Fibroblast of skin of right quadriceps (primary cell): ENCODE measurements at places on chromosomes 7 and 10.
A peak's percentile ranks its signal among the peaks of the same experiment; 100 is the strongest.

DNA sequence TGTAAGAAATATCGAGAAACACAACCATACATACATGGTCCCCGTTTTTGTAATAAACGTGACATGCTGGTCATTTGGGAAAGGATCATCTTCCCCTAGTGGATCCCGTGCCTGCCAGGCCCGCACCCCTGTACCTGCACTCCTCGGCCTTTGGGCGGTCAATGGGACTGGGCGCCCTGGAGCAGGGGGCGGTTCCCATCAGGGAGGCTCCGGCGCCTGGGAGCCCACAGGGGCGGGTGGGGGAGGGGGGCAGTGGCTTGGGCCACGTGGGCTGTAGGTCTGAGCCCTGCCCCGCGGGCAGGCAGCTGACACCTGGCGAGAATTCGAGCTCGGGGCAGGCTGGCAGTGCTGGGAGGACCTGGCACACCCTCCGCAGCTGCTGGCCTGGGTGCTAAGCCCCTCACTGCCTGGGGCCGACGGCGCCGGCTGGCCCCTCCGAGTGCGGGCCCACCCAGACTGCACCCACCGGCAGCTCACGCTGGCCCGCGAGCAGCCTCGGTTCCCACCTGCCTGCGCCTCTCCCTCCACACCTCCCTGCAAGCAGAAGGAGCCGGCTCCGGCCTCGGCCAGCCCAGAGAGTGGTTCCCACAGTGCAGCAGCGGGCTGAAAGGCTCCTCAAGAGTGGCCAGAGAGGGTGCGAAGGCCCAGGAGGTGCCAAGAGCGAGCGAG, 361.6 kb upstream of the GRM3 start:
- DNase-seq = no peak

DNA sequence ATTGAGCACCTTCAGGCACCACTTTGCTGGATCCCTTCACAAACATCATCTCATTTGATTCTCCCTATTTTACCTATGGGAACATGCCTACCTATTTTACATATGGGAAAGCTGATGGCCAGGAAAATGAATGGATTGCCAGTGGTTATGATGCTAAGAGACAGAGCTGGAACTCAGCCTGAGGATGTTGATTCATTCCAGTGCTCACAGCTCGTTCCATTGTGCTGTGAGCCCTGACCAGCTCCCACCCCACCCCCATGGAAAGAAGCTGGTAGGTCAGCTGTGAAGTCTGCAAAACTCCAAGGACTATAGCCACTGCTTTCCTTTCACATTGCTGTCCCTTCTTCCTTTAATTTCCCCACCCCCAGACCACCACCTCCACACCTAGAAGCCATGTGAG, 9.6 kb downstream of the UBTD1 start:
- DNase-seq = peak; percentile 31

GRCh38 chr7:20307119-20307518, 23.6 kb upstream of the ITGB8 start:
- DNase-seq = peak; percentile 49

- DNase-seq = no peak
Observed at GRCh38 chr10:5968681-5969453, 8.5 kb downstream of the IL15RA start.

GRCh38 chr7:92205987-92206386, 27.0 kb upstream of the LRRD1 start:
- DNase-seq = no peak

- DNase-seq = no peak
Observed at GRCh38 chr10:46094931-46095750, 49.1 kb upstream of the MSMB start.

- peak; percentile 82 for DNase-seq
Observed at GRCh38 chr7:134854816-134855215, 75.4 kb downstream of the CALD1 start.

DNA sequence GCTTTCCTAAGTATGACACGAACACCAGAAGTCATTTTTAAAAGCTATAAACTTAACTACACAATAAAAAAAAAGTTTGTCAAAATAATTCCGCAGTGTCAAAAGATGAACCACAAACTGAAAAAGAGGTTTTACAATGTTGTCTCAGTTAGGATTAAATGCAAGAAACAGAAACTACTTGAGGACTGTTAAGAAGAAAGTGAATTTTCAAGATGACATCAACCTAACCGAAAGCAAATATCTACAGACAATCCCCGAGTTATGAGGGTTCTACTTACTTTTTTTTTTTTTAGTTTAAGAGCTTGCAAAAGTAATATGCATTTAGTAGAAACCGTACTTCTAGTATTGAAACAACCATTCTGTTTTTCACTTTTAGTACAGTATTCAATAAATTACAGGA, 62.3 kb downstream of the TFPI2 start:
- no peak for DNase-seq

DNA sequence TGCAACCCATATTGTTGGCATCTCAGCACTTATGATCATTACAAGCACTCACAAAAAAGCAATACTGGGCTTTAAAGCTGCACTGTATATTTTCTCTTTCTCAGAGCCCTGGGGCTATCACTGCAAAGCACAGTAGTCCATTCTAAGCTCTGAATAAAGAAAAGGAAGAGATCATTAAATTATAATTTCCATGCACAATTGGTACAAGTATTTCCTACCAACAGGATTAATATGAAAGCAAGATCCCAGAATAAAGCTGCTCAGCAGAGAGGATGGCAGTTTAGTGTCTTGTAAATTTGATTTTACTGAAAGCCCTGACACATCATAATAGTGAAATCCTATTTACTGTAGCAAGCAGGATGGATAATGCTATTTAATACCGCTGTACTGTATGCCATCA, 205.3 kb downstream of the CHCHD3 start:
- DNase-seq = no peak

DNA sequence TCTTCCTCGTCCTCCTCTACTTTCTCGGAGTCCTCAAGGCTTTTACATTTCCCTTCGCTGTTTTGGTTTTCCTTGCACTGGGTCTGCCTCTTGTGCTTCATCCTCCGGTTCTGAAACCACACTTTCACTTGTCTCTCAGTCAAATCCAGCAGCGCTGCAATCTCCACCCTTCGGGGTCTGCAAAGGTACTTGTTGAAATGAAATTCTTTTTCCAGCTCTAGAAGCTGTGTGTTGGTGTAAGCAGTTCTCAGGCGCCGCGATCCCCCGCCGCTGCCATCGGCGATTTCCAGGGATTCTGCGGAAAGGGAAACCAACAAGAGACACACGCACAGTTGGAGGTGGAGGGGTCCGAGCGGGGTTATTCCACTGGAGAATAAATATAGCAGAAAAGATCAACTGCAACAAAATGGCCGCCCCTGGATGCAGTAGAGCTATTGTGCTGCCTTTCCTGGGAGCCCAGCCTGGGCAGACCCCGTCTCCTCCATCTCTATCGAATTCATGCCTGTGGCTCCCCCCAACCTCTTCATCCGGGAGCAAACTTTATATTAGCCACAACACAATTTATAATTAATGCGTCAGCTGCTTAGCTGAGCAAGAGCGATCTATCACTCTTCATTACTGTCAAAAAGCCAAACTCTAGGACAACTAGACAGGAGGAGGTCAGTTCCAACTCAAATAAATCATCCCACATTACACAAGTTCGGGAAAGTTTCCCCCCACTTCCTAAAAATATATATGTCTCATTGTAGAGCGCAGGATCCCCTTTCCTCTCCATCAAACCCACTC, 1.1 kb downstream of the HOXA2 start:
- no peak for DNase-seq

GRCh38 chr7:20030417-20030816, 186.8 kb downstream of the MACC1 start:
- DNase-seq = no peak
